Substantia nigra (tissue), 51 donors: ENCODE measurements at places on chromosomes 7 and 10.

DNA sequence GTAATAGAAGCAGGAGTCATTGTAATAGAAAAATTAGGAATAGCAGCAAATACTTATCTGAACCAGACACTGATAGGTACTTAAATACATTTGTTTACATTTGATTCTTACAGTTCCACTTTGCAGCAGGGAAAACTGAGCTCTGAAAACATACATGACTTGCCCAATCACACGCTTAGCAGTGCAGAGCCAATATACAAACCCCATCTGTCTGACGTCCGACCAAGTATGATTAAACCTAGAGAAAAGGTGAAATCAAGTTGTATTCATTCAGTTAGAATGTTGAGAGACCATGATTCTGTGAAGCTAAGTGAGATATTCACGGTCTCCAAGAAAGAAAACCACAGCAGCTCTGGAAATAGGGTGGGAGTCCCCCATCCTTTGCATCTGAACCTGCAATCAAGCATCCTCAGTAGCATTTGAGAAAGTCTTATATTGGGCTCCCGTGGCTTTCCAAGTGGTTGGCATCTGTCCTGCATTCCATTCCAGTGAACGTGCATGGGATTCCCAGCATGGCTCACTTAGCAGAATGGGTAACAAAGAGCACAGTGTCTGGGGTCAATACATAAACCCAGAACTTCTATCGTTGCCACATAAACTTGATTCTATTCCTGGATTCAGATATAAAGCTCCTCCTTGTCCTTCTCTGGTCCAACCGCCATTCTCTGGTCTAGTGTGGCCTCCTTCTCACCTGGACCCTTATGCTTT, 148.7 kb upstream of the RSU1 start:
- no peak for DNase-seq

DNA sequence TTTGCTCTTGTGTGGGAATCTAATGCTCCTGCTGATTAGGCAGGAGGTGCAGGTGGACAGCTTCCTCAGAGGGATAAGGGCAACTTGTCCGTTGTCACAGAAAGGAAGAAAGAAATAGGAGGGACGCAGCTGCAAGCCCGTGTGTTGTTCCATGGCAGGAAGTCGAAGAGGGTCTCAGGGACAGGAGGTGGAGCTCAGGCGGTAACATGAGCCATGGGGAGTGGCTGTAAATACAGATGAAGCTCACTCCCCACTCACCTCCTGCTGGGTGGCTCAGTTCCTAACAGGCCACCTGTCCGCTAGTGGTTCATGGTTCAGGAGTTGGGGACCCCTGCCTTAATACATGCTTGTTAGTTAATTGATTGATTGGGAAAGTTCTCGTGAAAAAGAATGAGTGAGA, 101.7 kb upstream of the SFMBT2 start:
- no peak for DNase-seq

DNA sequence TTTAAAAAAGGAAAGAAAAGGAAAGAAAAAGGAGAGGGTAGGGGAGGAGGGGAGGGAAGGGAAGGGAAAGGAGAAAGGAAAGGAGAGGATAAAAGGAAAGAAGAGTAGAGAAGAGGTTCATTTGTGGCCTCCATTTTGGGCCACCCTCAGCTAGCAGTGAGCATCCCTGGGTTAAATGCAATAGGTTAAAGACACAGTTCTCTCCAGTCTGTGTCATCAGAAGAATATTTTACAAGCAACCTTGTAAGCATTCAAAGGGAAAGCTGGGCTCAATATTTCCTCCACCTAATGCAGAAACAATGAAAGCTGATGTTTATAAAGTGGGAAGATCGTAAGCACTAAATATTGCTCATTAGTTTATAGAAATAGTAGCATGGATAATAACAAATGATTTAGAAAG, 219.1 kb upstream of the PITRM1 start:
- no peak for DNase-seq

- no peak for DNase-seq
These were observed 1.0 kb downstream of the TWIST1 start for GRCh38 chr7:19116121-19117090.

GRCh38 chr10:44102726-44103255, 282.1 kb downstream of the CXCL12 start:
- no peak for DNase-seq

DNA sequence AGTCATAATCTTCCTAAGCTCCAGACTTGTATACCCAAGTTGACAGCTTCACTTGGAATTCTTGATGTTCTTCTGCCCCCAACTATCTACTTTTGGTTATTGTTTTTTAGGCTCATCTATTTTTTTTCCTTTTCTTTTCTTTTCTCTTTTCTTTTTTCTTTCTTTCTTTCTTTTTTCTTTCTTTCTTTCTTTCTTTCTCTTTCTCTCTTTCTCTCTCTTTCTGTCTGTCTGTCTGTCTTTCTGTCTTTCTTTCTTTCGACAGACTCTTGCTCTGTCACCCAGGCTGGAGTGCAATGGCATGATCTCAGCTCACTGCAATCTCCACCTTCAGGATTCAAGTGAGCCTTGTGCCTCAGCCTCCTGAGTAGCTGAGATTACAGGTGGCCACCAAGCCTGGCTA, 36.5 kb downstream of the KMT2E start:
- no peak for DNase-seq

GRCh38 chr10:52316001-52316400, 1.9 kb downstream of the DKK1 start:
- DNase-seq: no peak

DNA sequence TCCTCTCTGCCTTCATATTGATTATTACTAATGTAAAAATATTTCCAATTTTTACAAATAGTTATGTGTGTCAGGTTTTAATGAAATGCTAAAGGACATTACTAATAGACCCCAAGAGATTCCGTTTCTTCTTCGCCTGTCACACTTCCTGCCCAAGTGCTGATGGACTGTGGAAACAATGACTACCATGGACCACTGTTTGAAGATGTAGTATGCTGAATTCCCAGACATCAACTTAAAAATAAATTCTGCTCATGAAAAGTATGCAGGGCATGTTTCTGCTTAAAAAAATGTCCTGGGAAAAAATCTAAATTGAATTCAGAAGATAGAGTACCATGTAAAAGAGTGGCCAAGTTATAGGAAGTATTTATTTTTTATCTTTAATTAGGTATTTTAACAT, 52.1 kb downstream of the ST7 start:
- DNase-seq: no peak

- DNase-seq: no peak
These were observed 169.7 kb downstream of the SKAP2 start for GRCh38 chr7:26694713-26695112.

- DNase-seq: no peak
These were observed 101.6 kb downstream of the DYNC2I1 start for GRCh38 chr7:158957921-158958491.

DNA sequence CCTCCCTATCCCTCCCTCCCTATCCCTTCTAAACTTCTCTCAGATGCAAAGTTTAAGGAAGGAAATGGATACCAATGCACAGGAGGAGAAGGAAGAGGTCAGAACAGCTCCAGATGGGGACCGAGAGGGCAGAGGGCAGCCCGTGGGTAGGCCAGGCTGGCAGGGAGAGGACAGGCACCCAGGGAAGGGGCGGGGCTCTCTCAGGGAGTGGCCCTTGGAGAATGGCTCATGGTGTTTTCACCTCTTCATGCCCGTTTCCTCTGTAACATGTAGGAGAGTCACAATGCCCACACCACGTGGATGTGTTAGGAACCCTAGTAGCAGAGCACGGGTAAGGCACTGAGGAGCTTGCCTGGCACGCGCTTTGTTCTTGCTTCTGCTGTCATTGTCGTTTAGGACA, 264.5 kb downstream of the CELF2 start:
- DNase-seq: no peak

DNA sequence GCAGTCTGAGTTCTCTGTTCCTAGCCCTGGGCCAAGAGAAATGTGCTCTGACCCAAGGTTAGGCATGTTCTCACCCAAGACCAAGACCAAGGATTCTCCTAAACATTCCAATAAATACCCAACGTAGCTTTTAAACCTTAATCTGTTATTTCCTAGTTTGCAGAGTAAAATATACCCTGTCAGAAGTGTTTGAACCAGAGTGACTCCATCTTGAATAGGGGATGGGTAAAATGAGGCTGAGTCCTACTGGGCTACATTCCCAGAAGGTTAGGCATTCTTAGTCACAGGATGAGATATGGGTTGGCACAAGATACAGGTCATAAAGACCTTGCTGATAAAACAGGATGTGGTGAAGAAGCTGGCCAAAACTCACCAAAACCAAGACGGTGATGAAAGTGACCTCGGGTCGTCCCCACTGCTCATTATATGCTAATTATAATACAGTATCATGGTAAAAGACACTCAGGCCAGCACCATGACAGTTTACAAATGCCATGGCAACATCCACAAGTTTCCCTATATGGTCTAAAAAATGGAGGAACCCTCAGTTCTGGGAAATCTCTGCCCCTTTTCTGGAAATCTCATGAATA, 27.7 kb downstream of the PLXNA4 start:
- no peak for DNase-seq

- DNase-seq: no peak
These were observed 283.9 kb downstream of the PLXDC2 start for GRCh38 chr10:20100171-20100570.

DNA sequence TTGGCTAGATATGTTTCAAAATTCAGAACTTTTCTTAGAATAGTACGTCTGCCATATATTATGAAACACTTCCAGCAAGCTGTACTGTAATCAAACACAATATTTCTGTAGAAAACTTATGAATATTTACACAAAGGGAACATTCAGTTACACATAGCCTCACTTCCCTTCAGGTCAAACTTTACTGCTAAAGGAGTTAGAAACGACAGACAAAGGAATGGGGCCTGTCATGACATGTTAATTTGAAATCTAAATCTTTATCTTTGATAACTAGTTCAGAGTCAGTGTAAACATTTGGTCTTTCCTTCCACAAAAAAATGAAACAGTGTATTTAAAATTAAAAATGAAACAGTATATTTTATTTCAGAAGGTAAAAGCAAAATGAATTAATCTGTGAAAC, 1.0 kb upstream of the CROT start:
- no peak for DNase-seq

DNA sequence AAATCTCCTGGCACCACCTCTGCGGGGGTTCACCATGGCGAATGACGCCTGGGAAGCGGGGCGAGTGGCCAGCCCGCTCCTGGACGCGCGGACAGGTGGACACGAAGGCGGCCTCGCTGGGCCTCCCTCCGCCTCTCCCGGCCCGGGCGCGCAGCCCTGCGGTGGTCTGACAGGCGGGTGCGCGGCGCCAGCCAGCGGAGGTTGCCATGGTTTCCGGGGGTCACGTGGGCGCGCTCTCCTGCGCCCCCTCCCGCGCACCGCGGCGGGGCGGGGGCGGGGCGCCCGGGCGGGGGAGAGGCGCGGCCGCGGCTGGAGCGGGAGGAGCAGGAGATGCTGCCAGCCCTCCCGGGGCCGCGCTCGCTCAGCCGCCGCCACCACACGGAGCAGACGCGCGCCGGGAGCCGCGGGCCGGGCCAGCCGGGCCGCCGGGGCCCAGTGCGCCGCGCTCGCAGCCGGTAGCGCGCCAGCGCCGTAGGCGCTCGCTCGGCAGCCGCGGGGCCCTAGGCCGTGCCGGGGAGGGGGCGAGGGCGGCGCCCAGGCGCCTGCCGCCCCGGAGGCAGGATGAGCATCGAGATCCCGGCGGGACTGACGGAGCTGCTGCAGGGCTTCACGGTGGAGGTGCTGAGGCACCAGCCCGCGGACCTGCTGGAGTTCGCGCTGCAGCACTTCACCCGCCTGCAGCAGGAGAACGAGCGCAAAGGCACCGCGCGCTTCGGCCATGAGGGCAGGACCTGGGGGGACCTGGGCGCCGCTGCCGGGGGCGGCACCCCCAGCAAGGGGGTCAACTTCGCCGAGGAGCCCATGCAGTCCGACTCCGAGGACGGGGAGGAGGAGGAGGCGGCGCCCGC, at the start of gene PRKAR2B:
Gene PRKAR2B, plus strand, starts transcription at position 359 of the 848 bp plus-strand sequence. Its CDS starts 203 bp downstream, at position 562.
- peak; percentile 81 for DNase-seq

- no peak for DNase-seq
These were observed 181.2 kb upstream of the ITGB1 start for GRCh38 chr10:33139181-33139646.

DNA sequence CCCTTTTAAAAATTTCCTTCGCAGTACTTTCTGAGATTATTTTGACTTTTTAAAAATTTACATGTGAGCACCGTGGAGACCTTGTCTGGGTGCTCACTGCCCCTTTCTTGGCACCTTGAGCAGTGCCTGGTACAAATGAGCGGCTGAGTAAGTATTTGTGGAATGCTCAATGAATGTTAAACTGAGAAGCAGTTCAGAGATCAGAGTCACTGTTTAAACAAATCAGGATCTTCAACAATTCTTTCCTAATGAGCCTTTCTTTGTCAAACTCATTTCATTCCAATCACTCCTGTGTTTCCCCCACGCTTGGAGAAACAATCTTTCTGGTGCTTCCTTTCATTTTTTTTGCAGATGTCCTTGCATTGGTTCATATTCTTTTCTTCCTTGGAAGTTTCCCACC, 611.3 kb upstream of the GALNT17 start:
- DNase-seq: no peak

DNA sequence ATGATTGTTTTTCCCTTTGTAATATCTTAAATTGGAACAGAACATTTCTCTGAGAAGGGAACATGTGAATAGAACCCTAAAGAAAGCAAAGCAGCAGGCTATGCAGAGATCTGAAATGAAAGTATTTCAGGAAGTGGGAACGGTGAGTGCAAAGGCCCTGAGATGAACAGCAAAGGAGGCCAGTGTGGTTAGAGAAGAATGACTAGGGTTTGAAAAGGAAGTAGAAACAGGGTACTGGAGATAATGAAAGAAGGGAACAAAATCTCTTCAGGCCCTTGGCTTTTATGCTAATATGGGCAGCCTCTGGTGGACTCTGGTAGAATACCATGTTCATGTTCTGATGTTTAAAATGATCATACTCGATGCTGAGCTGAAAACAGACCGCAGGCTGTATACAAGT, 22.2 kb downstream of the ARHGAP21 start:
- no peak for DNase-seq

DNA sequence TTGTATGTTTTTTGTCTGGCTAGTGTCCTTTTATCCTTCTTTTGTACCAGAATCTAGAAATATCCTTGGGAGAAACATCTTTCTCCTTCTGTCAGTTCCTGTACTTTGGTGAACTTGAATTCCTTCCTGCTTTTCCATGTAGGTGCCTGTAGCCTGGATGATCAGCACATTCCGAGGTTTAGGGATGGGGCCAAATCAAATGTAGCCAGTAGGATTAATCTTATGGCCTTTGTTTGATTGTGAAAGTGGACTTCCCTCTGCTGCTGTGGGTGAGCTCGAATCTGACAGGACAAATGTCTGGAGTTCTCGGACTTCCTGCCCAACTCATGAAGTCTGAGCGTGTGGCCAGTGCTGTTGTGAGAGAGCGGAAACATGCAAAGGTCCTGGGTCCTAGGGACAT, 33.2 kb upstream of the NAMPT start:
- no peak for DNase-seq

- DNase-seq: no peak
These were observed 31.2 kb downstream of the BMPER start for GRCh38 chr7:33936503-33936902.

DNA sequence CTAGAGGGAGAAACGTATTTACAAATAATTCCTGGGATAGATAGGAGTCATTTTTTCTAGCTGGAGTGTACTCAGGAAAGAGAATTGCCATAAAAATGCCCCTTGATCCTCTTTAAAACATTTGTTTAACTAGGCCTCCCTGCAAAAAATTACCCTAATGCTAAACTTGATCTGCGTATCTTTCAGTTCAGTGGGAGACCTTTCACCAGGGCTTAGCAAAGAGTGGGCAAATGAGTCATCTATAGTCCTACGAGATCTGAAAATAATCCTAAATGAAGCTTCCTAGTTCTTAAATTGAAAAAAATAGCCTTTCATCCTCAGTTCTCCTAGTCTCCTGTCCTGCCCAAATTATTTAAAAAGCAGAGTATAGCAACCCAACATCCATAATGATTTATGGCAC, 198.6 kb upstream of the FRMD4A start:
- DNase-seq: no peak

- no peak for DNase-seq
These were observed 35.5 kb upstream of the FOXL3 start for GRCh38 chr7:254337-255037.
